Gastrocnemius medialis (tissue), 4 donors: ENCODE measurements at places on chromosomes 4 and X.

- no peak overlapping the region for H3K27ac ChIP-seq
- H3K4me1 ChIP-seq = no peaks in the 10 kb centered on the region
- no peak for DNase-seq
- no peaks in the 10 kb centered on the region for H3K36me3 ChIP-seq
- no peak overlapping the region for H3K4me3 ChIP-seq
Observed at GRCh38 chr4:44740201-44740600, 13.8 kb upstream of the GNPDA2 start.

- H3K4me1 ChIP-seq = no peaks in the 10 kb centered on the region
- no peaks in the 10 kb centered on the region for H3K36me3 ChIP-seq
- no peak for DNase-seq
- no peak overlapping the region for H3K4me3 ChIP-seq
- H3K27ac ChIP-seq = no peak overlapping the region
- H3K27me3 ChIP-seq = no peaks in the 10 kb centered on the region
Observed at GRCh38 chr4:16386711-16387320, 160.5 kb upstream of the TAPT1 start.

- H3K4me1 ChIP-seq = no peaks in the 10 kb centered on the region
- no peak for DNase-seq
- H3K4me3 ChIP-seq = no peak overlapping the region
- H3K27ac ChIP-seq = no peak overlapping the region
- H3K36me3 ChIP-seq = no peaks in the 10 kb centered on the region
Observed at GRCh38 chrX:42140320-42140719, 217.0 kb upstream of the CASK start.

DNA sequence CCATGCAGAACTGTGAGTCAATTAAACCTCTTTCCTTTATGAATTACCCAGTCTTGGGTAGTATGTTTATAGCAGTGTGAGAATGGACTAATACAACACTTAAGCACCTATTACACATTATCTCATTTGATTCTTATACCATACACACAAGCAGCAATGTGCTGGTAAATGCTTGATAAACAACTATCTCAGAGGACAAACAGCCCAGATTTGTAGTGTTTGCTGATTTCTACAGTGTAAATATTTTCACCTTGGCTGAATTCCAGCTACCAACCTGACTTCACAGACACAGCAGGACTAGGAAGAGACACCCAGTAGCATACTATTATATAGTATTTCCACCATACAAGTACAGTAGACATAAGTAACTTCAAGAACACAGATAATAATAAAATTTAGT lies 406.5 kb upstream of the CNKSR2 start:
- DNase-seq = no peak
- H3K27ac ChIP-seq = no peak overlapping the region
- no peaks in the 10 kb centered on the region for H3K27me3 ChIP-seq
- H3K4me1 ChIP-seq = no peaks in the 10 kb centered on the region
- H3K4me3 ChIP-seq = no peak overlapping the region

DNA sequence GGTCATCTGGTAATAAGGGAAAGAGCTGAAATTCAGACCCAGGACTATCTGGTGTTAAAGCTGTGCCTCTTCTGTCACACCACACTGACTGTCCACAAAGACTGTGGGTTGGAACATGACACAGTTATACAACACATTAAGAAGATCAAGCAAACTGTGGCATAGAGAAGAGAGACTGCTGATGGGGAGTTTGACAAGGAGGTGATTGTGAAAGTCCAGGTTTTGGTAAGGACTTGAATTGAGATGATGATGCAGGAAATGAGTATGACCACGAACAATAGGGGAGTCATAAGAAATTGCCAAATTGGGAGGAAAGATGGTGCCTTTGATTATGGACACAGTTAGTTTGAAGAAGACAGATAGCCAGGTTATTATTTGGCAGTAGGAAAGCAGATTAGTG lies 163.4 kb downstream of the PDGFRA start:
- H3K4me3 ChIP-seq = no peak overlapping the region
- no peak overlapping the region for H3K27ac ChIP-seq
- H3K4me1 ChIP-seq = no peaks in the 10 kb centered on the region

DNA sequence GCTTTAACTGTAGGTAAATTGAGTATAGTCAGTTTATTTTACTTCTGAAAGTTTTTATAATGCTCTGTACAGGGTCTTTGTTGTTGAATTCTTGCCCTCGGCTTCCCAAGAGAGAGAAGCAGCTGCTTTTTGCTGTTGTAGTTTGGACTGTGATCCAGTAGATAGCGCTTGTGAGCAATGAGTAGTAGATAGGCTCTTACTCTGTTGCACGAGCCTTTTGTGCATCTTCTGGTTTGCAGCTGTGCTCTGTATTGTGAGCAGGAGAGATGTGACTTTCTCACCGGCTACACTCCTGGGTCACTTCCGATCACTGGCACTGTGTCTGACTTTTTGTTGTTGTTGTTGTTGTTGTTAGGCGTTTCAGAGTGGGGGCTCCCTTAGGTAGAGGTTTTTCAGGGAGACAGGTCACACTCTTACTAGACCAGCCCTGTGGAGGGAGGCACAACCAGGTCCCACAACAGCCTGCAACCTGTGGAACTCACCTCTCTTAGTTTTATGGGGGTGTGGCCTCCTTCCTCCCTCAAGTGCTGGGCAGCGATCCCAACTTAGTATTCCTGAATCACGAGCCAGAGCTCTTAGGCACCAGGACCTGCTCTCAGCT lies 822.1 kb upstream of the GALNTL6 start:
- no peak for DNase-seq
- H3K27me3 ChIP-seq = no peaks in the 10 kb centered on the region
- no peaks in the 10 kb centered on the region for H3K36me3 ChIP-seq
- no peak overlapping the region for H3K4me3 ChIP-seq

GRCh38 chr4:105147016-105147552 lies 408 bp downstream of the TET2 start:
- no peaks in the 10 kb centered on the region for H3K36me3 ChIP-seq
- peaks cover 30% of the 10 kb centered on the region for H3K4me1 ChIP-seq
- no peak for DNase-seq

DNA sequence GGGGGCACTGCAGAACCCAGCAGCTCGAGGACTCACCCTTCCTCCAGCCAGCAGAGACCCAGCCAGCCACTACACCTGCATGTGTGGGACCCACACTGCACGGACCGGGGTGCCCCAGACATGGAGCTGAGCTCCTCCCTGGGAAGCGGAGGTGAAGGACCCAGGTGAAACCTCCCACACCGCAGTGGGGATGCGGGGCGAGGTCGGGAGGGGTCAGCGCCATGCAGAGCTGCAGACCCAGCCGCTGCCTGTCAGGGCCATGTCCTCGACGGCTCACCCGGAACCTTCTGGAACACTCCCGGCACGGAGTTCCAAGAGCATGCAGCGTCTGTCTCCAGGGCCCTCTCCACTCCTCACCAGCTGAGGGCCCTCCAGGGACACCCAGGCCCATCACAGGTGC lies 42.6 kb downstream of the GAK start:
- no peak for DNase-seq
- no peaks in the 10 kb centered on the region for H3K27me3 ChIP-seq
- no peak overlapping the region for H3K27ac ChIP-seq
- H3K4me1 ChIP-seq = no peaks in the 10 kb centered on the region
- no peaks in the 10 kb centered on the region for H3K36me3 ChIP-seq

DNA sequence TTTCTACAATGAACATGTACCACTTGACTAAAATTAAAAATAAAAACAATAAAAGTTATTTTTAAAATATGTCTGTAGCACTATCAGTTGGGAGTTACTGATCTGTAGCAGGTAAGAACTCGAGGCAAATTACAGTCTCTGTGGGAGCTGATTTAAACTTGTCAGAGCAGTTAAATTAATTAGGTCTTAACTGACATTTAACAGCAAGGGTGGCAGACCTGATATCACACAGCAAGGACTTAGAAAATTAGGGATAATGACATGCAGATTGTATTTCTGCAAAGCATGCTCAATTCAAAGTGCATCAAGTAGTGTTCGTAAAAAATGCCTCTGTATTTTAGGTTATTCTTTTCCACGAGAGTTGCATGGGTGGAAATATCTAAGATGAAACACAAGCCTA lies 208.9 kb downstream of the SPATA18 start:
- H3K27me3 ChIP-seq = no peaks in the 10 kb centered on the region
- no peaks in the 10 kb centered on the region for H3K4me1 ChIP-seq
- no peak for DNase-seq
- H3K27ac ChIP-seq = no peak overlapping the region

- no peak overlapping the region for H3K27ac ChIP-seq
- H3K4me1 ChIP-seq = no peaks in the 10 kb centered on the region
- no peaks in the 10 kb centered on the region for H3K36me3 ChIP-seq
Observed at GRCh38 chrX:88355252-88355651, 391.8 kb upstream of the CPXCR1 start.

DNA sequence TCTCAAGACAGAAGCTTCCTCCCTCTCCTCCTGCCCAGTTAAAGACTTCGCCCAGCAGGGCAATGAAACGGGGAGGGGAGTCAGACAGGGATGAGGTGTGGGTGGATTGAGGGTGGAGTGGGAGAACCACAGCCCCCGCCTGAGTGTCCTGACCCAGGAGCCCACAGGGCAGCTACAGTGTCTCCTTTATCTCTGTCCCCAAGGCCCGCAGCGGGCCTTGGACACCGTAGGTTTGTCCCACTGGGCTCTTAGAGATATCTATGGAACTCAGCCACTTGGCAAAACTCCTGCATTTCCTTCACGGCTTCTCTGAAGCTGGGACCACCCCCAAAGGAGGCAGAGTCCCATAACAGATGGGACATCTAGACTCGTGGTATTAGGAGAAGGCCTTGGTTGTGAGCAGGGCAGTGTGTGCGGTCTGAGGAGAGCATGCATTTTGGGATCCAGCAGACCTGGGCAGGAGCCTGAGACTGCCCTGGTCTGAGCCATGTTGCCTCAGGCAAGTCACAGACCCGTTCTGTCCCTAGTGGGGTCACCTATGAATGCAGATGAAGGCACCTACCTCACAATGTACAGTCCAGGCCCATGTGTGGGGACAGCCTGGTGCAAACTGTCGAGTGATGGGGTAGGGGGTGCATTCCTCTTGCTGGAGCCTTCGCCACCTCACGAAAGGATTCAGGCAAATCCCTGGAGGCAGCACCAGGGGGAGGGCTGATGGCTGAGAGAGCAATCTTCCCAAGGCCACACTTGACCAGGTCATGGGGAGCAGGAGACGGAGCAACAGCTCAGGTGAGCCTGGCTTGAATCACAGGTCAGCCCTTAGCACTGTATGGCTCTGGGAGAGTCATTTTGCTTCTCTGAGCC lies 225.7 kb upstream of the PSAPL1 start:
- DNase-seq = no peak
- H3K36me3 ChIP-seq = no peaks in the 10 kb centered on the region
- no peak overlapping the region for H3K27ac ChIP-seq
- H3K4me1 ChIP-seq = no peaks in the 10 kb centered on the region
- no peak overlapping the region for H3K4me3 ChIP-seq

GRCh38 chrX:11663875-11664210 lies 1.9 kb downstream of the ARHGAP6 start:
- no peaks in the 10 kb centered on the region for H3K36me3 ChIP-seq
- no peak for DNase-seq
- no peaks in the 10 kb centered on the region for H3K4me1 ChIP-seq
- peak overlapping the region; percentile 81 for H3K27ac ChIP-seq
- peak overlapping the region; percentile 70 for H3K4me3 ChIP-seq

DNA sequence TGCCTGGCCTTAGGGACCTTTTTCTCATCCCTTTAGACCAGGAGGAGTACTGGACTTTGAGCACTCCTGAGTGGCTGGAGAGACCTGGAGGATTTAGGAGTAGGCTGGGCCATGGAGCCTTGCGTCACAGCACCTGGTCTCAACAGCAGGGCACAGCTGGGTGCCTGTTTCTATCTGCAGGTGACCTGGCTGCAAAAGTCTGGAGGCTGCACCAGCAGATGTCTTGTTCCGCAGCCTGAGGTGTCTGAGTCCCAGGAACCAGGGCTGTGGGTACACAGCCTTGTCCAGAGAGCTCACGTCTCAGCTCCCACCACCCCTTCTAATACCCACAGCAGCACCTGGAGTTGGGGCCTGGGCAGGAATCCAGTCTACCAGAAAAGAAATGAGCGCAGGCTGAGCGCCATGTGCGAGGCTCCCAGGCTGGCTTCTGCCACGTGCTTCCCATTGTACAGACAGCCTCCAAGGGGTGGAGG lies 5.0 kb upstream of the NSD2 start:
- DNase-seq = no peak
- H3K36me3 ChIP-seq = no peaks in the 10 kb centered on the region
- peaks cover 33% of the 10 kb centered on the region for H3K27me3 ChIP-seq
- H3K4me3 ChIP-seq = no peak overlapping the region
- H3K4me1 ChIP-seq = peaks cover 8% of the 10 kb centered on the region
- H3K27ac ChIP-seq = no peak overlapping the region

- no peak overlapping the region for H3K27ac ChIP-seq
- DNase-seq = no peak
- no peaks in the 10 kb centered on the region for H3K4me1 ChIP-seq
- no peak overlapping the region for H3K4me3 ChIP-seq
- no peaks in the 10 kb centered on the region for H3K36me3 ChIP-seq
Observed at GRCh38 chrX:56782352-56782751, 53.3 kb downstream of the NBDY start.

DNA sequence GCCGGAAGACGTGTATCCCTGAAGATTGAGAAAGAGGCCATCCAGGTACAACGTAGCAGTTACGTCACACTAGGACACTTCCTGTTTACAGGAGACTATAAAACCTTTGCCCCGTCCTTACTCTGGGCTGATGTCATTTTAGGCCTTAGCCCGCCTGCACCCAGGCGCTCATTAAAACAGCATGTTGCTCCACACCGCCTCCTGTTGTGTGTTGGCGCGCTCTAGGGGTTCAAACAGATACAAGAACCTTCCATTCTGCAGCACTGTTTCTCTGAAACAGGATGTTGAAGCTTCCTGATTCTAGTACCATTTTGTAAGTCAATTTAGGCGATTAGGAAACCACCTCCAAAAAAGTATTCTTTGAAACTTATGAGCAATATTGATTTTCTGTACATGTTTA lies 722.1 kb downstream of the PCDH7 start:
- no peaks in the 10 kb centered on the region for H3K27me3 ChIP-seq
- H3K27ac ChIP-seq = no peak overlapping the region
- no peak overlapping the region for H3K4me3 ChIP-seq
- DNase-seq = no peak
- H3K36me3 ChIP-seq = no peaks in the 10 kb centered on the region

DNA sequence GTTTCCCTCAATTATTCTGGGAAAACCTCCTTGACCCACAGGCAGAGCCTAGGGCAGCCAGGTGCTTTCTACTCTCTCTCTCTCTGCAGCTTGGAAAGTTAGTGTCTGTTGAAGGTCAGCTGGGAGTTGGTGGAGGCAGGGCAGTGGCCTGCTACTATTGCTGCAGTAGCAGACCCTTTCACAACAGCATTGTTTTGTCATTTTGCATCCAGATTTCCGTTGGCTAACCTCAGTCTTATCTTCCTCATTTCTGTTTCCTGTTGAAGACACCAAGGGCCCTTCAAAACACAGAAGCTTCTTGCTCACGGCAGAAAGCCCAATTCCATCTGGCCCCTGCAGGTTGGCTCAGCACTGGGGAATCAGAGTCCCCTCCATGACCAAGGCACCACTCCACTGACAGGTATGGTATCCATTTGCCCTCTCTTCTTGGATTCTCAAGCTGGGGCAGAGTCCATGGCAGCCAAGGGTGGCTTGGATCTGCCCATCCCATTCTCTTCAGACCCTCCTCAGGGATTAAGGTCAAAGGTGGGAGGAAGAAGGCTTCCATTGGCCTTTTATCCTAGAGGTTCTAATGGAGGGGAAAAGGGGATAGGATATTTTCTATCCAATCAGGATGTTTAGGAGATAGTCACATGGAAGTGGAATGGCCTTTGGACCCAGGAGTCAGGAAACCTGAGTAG lies 24.6 kb downstream of the VSIG4 start:
- H3K36me3 ChIP-seq = no peaks in the 10 kb centered on the region
- DNase-seq = no peak
- no peak overlapping the region for H3K27ac ChIP-seq
- H3K4me1 ChIP-seq = no peaks in the 10 kb centered on the region
- H3K4me3 ChIP-seq = peak overlapping the region; percentile 23
